ENCODE measurements at places on chromosomes 12 and 14.

DNA sequence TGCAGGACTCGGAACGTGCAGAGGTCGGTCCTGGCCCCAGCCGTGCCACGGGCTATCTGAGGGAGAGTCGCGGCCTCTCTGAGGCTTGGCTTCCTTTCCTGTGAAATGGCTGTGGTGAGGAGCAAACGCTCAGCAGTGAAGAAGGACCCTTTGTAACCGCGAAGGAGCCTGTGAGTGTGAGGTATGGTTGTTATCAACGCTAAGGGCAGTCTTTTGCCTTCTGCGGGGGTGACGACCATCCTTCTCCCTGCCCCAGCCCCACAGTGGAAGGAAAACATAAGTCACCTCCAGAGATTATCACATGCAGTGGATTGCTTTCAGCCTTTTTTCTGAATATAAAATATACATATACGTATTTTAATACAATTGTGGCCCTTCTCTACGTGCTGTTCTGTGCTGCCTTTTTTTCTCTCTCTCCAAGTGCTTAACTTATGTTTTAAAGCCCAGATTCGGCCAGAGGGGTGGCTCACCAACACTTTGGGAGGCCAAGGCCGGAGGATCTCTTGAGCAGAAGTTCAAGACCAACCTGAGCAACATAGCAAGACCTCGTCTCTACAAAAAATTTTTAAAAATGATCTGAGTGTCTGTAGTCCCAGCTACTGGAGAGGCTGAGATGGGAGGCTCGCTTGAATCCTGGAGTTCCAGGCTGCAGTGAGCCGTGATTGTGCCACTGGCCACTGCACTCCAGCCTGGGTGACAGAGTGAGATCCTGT, 17.4 kb downstream of the TAMALIN start:
- no peak for DNase-seq

DNA sequence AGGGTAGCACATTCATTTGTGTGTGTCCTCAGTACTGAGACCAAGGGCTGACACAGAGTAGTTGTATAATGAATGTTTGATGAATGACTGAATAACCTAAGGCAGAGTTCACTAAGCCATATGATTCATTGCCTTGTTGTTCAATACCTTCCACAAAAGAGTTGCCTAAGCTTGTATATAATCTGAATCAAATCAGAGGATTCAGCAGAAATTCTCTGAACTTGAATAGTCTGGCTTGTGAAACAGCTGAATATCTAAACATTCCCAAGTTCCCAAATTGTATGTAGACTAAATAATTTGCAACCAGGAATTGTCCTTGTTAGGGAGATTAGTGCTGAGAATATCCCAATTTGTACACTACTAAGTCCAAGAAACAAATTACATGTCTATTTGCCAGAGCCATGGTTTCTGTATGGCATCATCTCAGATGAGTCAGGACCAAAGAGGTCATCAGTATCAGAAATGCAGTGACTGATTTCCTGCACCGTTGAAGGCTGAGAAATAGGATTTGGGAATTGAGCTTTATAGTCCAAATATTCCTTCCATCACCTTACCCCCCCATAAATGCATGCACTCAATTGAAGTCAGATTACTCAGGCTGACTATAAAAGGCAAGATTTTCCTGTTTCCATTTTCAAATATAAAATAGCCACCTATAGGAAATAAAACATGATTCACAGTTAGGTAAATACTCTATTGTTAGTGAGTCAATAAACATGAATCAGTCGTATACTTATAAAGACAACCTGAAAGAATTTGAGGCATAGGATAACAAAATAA, 168.7 kb downstream of the PHLDA1 start:
- no peak for DNase-seq

- DNase-seq, result no peak
These were observed 297.6 kb downstream of the TMEM132D start for GRCh38 chr12:129606239-129606638.

DNA sequence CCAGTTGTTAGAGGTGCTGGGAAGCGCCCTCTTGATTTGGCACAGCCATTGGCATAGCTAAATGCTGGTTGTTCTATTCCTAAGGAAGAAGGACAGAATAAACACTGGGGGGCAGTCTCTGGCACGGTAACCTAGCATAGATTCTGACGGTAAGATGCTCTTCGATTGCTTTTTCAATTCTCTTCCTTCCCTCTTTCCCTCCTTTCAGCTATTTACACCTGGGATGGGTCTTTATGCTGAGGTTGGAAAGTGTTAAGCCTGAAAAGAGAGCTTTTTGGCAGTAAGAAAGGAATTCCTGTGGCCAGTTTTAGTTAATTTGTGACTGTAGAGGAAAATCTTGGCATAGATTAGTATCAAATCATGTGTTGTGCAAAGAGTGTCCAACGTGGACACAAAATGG, 162.8 kb downstream of the SNAPC1 start:
- no peak for DNase-seq

Data from H7 (cell line).